Aorta (tissue), 5 donors: ENCODE measurements at places on chromosomes 3 and 15. TPM values are rescaled to one million over a fixed set of nuclear protein-coding genes. Genes with fewer than 3 reads are reported as not detected.

GRCh38 chr3:146547235-146547835 lies 2.9 kb upstream of the PLSCR1 start:
- H3K27ac ChIP-seq: no peak overlapping the region
- no peaks in the 10 kb centered on the region for H3K4me1 ChIP-seq
- H3K27me3 ChIP-seq: no peaks in the 10 kb centered on the region
- H3K4me3 ChIP-seq: no peak overlapping the region
- H3K36me3 ChIP-seq: no peaks in the 10 kb centered on the region
- DNase-seq: no peak

GRCh38 chr3:197961582-197961945 lies 1.5 kb downstream of the LMLN start:
- DNase-seq: no peak
- no peaks in the 10 kb centered on the region for H3K27me3 ChIP-seq
- H3K27ac ChIP-seq: no peak overlapping the region

DNA sequence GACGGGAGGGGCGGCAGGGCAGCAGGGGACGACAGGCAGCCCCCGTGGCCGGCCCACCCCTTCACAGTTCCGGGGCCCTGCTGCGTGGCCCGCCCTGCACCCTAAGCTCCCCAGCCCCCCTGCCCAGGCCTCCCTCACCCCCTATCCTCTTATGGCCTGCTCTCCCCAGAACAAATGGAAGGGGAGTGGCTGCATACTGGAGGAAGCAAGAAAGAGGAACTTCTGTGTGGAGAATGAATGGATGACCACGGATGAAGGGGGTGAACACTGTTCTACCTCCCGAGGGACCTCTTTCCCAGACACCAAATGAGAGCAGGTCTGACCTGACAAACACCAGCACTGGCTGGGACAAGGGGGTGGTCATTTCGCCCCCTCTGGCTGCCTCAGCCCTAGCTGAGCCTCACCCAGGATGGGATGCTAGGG lies 25.0 kb downstream of the SEC61A1 start:
- no peaks in the 10 kb centered on the region for H3K36me3 ChIP-seq
- no peaks in the 10 kb centered on the region for H3K27me3 ChIP-seq
- H3K4me3 ChIP-seq: peak overlapping the region; percentile 15
- DNase-seq: no peak
- no peak overlapping the region for H3K27ac ChIP-seq
- no peaks in the 10 kb centered on the region for H3K4me1 ChIP-seq

DNA sequence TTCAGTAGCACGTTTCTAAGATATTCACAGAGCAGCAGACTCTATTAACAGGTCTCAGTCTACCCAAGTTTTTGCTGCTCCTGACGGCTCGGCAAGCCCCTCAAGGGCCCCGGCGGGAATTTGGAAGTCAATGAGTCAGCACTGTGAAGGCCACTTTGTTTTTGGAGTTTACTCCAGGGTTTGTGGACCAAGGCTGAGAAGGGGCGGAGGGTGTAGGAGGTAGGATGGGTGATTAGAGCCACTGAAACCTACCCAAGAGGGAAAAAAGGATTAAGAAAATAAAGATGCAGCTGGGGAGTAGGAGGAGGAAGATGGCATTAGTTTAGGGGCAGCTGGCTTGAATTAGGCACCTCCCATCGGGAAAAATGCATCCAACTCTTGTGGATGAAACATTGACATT lies 87.6 kb downstream of the BDH1 start:
- no peaks in the 10 kb centered on the region for H3K27me3 ChIP-seq
- no peaks in the 10 kb centered on the region for H3K36me3 ChIP-seq
- H3K4me3 ChIP-seq: no peak overlapping the region
- H3K27ac ChIP-seq: no peak overlapping the region
- no peak for DNase-seq
- H3K4me1 ChIP-seq: no peaks in the 10 kb centered on the region

GRCh38 chr3:155303540-155304097 lies 10.1 kb upstream of the STRIT1 start:
- no peaks in the 10 kb centered on the region for H3K27me3 ChIP-seq
- no peaks in the 10 kb centered on the region for H3K36me3 ChIP-seq
- H3K27ac ChIP-seq: no peak overlapping the region
- H3K4me1 ChIP-seq: no peaks in the 10 kb centered on the region
- DNase-seq: no peak
- H3K4me3 ChIP-seq: no peak overlapping the region

- no peak for DNase-seq
- H3K4me1 ChIP-seq: no peaks in the 10 kb centered on the region
- H3K27me3 ChIP-seq: no peaks in the 10 kb centered on the region
- no peak overlapping the region for H3K27ac ChIP-seq
Observed at GRCh38 chr15:69190504-69190903, 30.1 kb downstream of the GLCE start.

- no peaks in the 10 kb centered on the region for H3K4me1 ChIP-seq
- H3K27me3 ChIP-seq: no peaks in the 10 kb centered on the region
- H3K4me3 ChIP-seq: no peak overlapping the region
- no peak overlapping the region for H3K27ac ChIP-seq
Observed at GRCh38 chr3:54713455-54713854, 214.4 kb downstream of the LRTM1 start.

Gene INTS14
- total RNA-seq: 18.6 TPM

Gene PPM1M
- 43.4 TPM for total RNA-seq

Gene ADAMTS7
- 23.9 TPM for total RNA-seq

Gene CHRFAM7A
- total RNA-seq: 11.9 TPM

Gene ANKUB1
- not detected for total RNA-seq

Gene GJD2
- 0.13 TPM for total RNA-seq
